ENCODE measurements at places on chromosomes 3 and 15.

DNA sequence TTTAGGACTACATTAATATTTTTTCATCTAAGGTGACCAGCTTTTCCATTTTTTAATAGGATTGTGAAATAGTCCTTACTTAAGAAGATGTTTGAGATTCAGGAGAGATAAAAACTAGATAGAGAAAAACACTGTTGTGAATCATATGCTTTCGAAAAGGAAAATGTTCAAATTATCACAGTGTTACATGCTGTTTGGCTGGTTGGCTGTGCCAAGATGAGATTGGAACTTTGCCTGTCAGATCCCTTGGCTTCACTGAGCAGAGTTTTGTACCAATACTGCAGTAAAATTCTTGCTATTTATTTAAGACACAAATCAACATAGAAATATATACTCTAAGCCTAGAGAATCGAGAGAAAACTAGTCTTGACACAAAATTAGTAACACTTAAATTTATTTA lies 117.2 kb downstream of the OXSM start:
- no peak for DNase-seq

DNA sequence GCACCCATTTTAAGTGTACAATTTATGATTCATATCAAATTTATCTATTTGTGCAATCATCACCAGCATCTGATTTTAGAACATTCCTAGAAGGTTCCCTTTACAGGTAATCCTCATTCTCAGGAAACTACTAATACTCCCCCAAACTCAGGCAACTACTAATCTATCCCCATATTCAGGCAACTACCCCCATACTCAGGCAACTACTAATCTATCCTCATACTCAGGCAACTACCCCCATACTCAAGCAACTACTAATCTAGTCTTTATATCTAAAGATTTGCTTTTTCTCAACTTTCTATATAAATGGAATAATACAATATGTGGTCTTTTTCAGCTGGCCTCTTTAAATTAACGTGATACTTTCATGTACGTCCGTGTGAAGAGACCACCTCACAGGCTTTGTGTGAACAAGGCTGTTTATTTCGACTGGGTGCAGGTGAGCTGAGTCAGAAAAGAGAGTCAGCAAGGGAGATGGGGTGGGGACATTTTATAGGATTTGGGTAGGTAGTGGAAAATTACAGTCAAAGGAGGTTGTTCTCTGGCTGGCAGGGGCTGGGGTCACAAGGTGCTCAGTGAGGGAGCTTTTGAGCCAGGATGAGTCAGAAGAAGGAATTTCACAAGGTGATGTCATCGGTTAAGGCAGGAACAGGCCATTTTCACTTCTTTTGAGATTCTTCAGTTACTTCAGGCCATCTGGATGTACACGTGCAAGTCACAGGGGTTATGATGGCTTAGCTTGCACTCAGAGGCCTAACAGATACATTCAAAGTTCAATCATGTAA lies 1444.5 kb upstream of the CADM2 start:
- DNase-seq = no peak

- no peak for DNase-seq
These were observed 572 bp downstream of the DNAJB11 start for GRCh38 chr3:186570941-186571643.

- DNase-seq = no peak
These were observed 19.5 kb downstream of the RAF1 start for GRCh38 chr3:12644331-12644937.

GRCh38 chr3:6526861-6527260 lies 334.1 kb upstream of the GRM7 start:
- DNase-seq = no peak

GRCh38 chr3:22122567-22122966 lies 371.6 kb upstream of the ZNF385D start:
- DNase-seq = no peak

- DNase-seq = no peak
These were observed 224.1 kb upstream of the IL12A start for GRCh38 chr3:159764490-159765029.

DNA sequence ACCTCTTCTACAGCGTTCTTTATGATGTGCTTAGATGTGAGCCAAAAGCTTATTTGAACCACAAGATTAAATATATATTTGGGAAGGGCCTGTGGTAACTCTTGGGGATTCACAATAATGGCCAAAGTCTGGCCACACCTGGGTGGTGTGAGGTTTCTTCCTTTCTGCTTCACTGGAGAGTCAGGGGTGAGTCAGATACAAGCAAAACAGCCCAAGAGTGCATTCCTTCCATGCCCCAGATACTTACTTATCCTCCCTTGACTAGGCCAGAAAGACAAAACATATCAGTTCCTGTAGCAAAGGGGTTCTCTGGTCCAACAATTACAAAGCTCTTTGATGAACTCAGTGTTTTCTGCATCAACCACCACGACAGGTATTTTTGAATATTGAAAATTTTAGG lies 941 bp downstream of the ZBED2 start:
- no peak for DNase-seq

DNA sequence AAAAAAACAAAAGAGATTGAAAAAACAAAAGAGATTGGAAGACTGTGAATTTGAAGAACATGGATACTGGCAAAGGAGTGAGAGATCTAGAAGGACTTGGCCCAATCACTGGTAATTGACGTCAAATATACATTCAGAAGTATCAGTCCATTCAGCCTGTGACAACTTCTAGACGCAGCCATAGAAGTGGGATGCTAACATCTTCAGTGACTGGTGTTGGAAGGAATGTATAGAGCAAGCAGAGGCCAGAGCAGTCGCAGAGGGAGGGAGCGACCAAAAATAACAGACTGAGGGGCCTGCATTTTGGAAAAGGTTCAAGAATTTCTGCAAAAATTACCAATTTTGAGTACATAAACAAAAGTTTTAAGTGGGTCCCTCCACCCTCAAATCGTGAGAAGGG lies 473.3 kb downstream of the CADM2 start:
- DNase-seq = no peak

GRCh38 chr3:14001136-14001535 lies 121.3 kb upstream of the WNT7A start:
- DNase-seq = no peak

DNA sequence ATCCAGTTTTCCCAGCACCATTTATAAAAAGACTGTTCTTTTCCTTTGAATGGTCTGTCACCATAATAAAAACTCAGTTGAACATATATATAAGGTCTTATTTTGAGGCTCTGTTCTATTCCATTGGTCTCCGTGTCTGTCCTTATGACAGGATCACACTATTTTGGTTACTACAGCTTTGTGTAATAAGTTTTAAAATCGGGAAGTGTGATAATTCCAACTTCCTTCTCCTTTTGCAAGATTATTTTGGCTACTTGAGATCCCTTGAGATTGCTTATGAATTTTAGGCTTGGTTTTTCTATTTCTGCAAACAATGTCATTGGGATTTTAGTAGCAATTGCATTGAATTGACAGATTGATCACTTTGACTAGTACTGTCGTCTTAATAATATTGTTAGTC lies 35.7 kb downstream of the SACM1L start:
- no peak for DNase-seq

DNA sequence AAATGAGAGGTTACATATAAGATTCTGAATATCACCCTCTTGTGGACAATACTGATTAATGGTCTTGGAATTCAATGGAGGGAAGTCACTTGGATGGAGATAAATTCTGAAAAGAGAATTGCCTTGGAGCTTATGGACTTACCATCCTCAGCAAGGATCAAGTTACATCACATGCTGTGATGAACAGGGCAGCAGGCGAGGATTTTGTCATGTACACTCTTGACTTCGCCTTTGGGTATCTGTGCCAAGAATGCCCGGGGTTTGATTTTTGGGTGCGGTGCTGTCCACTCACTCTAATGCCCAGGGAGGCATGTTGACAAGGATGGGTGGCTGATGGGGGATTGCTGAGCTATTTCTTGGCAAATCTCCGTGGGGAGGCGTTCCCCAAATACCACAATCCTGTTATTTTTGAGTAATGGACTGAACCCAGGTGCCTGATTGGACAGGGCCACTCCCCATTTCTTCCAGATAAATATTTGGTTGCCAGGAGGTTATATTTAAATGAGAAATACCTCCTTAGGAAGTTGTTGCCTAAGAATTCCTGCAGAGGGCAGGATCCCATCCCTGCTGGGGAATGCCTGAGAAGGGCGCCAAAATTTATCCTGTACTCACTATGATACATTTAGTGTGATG lies 96.3 kb downstream of the TPRG1 start:
- no peak for DNase-seq

- DNase-seq = no peak
These were observed 2.9 kb downstream of the NR2F2 start for GRCh38 chr15:96333131-96334016.

DNA sequence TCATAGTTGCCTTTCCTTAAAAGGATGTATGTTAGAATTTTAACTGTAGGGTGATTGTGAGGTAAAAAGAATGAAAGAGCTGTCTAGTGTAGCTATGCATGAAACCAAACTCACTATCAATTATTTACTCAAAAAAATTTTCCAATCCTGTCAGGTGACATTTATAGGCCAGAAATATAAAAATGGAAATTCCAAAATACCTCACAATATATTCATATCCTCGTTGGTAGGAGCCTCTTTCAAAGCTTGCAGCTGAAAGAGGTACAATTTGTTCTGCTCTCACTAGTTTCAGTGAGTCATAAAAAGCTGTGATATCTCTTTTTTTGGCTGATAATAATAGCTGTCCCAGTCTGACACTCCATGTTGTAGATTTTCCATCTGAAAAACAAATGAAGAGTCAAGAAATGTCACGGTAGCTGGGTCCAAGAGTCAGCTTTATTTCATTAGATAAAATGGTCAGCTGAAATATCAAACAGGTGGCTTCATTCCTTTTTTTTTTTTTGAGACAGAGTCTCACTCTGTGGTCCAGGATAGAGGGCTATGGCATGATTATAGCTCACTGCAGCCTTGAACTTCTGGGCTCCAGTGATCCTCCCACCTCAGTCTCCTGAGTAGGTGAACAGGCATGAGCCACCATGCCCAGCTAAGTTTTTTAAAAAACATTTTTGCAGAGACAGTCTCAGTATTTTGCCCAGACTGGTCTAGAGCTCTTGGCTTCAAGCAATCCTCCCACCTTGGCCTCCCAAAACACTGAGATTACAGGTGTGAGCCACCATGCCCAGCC lies 50.8 kb upstream of the XRN1 start:
- DNase-seq = no peak

DNA sequence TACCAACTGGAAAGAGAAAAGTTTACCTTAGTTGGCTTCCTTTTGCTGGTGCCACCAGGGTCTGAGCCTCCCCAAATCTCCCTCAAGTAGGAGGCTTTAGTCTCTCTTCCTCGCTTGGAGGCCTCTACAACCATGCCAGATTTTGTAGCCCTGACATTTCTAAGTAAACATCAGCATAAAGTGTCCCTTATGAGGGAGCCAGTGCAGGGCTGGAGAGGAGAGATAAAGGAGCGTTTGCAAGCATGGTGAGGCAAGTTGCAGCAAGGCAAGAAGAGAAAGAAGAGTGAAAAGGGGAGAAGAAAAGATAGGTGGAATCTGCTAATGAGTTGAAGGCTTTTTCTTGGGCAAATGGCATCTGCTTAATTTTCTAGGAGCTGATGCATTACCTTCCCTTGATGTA lies 82.7 kb upstream of the FNDC3B start:
- DNase-seq = no peak

GRCh38 chr3:134039161-134039862 lies 9.6 kb upstream of the SLCO2A1 start:
- no peak for DNase-seq

Measured in stimulated activated CD4-positive, alpha-beta T cell treated with anti-CD3 and anti-CD28 coated beads, Interleukin-1b, Interleukin-23, amount 100 ng/mL, for 24 hours (primary cell).